ENCODE measurements at places on chromosomes 5 and 9. TPM values are rescaled to one million over a fixed set of nuclear protein-coding genes. Genes with fewer than 3 reads are reported as not detected.

Gene CAVIN4
- total RNA-seq = 0.79 TPM

Gene ZFP2
- total RNA-seq = 0.76 TPM

Gene PCDHGA11
- 6.2 TPM for total RNA-seq

Gene TRAF1
- total RNA-seq = 2.4 TPM

Gene PCDHGB6
- total RNA-seq = 3.1 TPM

Gene FOXD4L3
- total RNA-seq = 0.39 TPM

Gene LRRC19
- total RNA-seq = not detected

Gene PCDHA1
- not detected for total RNA-seq

Gene RASGRF2
- total RNA-seq = 0.76 TPM

Gene IGFBPL1
- 48.3 TPM for total RNA-seq

Gene STC2
- 19.4 TPM for total RNA-seq

Gene PTGDS
- total RNA-seq = 0.76 TPM

Gene NR2F1
- 1.6 TPM for total RNA-seq

Gene NDUFA8
- 27.2 TPM for total RNA-seq

Gene LCN2
- 0.54 TPM for total RNA-seq

Data from placental epithelial cell (primary cell).